ENCODE measurements at places on chromosomes 13 and 19. TPM values are rescaled to one million over a fixed set of nuclear protein-coding genes. Genes with fewer than 3 reads are reported as not detected.
A peak's percentile ranks its signal among the peaks of the same experiment; 100 is the strongest.

DNA sequence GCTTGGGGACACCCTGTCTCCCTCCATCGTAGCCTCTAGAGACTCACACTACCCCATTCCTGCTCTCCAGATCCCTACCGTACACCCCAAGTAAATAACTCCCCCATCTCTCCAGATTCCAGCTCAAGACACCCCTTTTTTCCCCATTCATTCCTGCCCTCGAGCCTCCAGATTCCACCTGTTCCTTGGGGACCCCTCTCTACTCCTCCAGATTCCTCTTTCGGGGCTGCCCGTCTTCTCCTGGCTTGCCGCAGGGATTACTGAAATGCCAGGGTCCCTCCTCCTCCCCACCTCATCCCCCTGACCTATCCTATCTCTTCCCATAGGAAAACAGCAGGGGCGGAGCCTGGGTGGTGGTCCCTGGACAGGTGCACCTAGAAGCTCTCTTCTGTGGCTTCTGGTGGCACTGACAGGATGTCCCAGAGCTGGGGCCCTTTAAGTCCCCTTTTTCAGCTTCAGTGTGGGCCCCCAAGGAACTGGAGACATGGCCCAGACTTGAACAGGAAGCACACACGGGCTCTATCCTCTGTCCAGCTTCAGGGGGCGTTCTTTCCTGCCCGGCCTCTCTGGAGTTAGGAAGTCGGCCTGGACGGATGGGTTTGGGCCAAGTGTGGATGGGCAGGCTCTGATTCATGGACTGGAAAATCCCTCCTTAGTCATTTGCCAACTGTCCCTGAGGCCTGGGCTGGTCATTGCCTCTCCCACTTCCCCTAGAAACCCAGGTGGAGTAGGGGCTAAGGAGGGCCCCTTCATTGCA, 1.2 kb downstream of the ZSWIM4 start:
- peak; percentile 92 for DNase-seq

GRCh38 chr19:2942928-2943640, 1.7 kb downstream of the ZNF77 start:
- DNase-seq, result no peak

GRCh38 chr13:32086366-32086765, 54.8 kb downstream of the FRY start:
- no peak for DNase-seq

IPO5 gene
- total RNA-seq, result 141 TPM

OR7A10 gene
- total RNA-seq, result not detected

FUT6 gene
- total RNA-seq, result not detected

LGI4 gene
- 31.6 TPM for total RNA-seq

LYL1 gene
- 13.0 TPM for total RNA-seq

FGF14 gene
- 1.6 TPM for total RNA-seq

GRCh38 chr13:89695343-89696257, 1651.9 kb upstream of the MIR17HG start:
- DNase-seq, result no peak

DNA sequence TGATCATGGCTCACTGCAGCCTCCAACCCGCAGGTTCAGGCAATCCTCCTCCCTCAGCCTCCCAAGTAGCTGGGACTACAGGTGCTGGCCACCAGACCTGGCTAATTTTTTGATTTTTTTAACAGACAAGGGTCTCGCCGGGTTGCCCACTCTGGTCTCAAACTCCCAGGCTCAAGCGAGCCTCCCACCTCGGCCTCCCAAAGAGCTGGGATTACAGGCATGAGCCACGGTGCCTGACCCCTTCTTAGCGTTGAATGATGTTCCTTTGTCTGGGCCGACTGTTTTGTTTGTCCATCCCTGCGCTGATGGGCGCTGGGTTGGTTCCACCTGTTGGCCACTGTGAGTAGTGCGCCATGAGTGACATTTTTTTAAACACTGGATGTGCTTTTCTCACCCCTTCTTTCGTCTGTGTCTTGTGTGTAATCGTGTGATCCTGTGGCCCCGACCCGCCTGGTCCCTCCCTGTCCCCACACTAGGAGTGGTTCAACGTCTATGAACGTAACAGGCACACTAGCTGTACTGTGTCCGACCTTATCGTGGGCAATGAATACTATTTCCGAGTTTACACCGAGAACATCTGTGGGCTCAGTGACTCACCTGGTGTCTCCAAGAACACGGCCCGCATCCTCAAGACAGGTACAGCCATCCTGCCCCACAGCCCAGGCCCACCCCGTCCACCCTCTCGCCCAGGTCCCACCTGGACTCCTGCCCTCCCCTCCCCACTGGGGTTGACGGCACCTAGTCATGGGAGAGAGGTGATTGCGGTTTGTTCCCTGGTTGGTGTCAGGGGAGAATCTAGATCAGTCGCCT, 15.0 kb upstream of the EMC10 start:
- DNase-seq, result no peak

- peak; percentile 75 for DNase-seq
Measured at GRCh38 chr19:57664269-57665127, 4.2 kb upstream of the ZSCAN4 start.

DNA sequence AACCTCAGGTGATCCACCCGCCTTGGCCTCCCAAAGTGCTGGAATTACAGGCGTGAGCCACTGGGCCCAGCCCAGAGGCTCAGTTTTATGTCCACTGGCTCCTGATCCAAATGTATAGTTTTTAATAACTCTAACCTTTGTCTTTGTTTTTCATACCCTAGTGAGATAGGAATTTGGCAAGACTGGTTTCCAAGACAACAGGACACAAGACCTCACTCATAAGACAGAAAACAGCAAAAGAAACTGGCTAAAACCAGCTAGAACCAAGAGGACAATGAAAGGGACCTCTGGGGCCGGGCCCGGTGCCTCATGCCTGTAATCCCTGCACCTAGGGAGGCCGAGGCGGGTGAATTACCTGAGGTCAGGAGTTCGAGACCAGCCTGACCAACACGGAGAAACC, 27.6 kb downstream of the CPT1C start:
- no peak for DNase-seq

- no peak for DNase-seq
Measured at GRCh38 chr13:66128692-66129269, 1101.4 kb downstream of the PCDH9 start.

DNA sequence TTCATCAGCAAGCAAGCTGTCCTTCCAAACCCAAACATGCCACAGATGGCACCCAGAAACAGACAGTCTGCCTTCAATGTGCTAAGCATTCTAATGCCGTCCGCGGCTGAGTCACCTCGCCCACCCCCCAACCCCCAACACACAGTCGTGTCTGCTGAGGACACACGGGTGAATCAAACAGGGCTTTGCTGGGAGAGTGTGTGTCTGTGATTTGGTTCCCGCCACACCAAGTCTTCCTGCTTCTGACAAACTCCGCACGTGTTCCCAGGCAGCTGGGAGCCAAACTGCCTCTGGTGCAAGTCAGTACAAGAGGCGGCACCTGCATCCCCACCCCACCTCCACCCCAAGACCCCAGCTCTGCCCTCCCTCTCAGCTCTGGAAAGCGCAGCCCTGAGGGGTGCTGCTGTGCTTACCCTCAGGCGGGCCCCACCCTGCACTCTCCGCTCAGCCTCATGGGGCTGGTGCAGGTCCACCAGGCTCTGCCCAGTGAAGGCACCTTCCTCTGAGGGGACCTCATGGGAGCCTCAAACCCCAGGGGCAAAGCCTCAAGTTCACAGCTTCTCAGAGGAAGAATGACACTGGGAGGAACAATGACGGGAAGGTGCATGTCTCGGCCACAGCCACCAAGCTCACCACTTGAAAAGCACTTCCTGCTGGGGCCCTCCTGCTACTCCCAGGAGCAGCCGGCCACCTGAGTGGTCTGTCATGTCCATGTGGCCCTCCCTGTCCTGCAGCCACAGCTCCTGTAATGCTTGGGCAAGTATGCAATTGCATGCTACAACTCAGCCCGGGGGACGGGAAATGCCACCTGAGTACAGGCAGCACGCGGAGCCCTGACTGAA, 15.0 kb upstream of the SLC35E1 start:
- no peak for DNase-seq

DNA sequence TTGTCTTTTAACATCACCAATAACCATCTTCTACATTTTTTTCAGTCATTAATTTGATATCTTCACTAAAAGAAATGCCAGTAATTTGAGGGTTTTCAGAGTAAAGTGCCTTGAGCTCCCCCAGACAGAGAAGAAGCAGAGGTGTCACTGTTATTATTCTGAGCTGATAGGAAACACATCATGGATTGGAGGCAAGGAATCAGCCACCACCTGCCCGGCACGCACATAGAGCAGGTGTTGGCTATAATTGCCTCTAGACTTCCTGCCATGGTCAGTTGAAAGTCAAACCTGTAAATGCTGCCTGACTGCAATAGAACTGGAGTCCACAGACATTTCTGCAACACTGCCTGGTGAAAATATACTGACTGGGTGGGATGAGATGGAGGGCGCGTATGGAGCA, 776.6 kb downstream of the UQCRFS1 start:
- DNase-seq, result no peak

- no peak for DNase-seq
Measured at GRCh38 chr13:67042556-67042955, 187.6 kb downstream of the PCDH9 start.

CEACAM16 gene
- not detected for total RNA-seq

DNA sequence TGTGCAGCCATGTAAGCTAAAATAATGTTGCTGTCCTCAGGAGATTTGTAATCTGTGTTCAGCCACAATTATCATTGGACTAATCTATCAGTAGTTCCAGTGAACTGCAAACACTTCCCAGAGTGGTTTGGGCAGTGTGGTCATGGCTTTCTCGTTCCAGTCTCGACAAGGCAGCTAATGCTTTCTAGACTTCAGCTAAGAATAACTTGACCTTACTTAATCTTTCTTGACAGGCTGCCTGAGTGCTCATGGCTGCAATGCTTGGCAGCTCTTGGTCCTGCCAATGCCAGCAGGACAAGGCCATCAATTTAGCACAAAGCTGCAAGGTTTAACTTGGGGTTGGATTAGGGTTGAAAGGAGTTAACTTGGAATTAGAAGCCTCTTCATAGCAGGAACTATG, 32.8 kb downstream of the ATP12A start:
- no peak for DNase-seq

DNA sequence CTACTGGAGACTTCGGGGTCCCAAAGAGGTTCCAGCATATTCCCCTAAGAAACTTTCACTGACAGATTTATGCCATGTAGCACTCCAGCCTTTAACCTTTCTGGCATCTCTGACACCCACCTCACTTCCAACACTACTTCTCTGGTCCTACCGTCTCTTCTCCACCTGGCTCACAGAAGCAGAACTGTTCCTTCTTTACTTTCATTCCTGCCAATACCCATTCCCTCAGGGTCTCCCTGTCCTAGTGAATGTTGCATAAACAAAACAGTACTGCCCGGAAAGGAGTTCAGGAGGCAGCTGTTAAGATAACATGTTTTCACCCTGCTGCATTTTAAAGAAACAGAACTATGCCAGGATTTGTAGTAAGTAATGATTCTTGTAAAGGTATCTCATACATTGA, 136.0 kb upstream of the MIR17HG start:
- no peak for DNase-seq

DNA sequence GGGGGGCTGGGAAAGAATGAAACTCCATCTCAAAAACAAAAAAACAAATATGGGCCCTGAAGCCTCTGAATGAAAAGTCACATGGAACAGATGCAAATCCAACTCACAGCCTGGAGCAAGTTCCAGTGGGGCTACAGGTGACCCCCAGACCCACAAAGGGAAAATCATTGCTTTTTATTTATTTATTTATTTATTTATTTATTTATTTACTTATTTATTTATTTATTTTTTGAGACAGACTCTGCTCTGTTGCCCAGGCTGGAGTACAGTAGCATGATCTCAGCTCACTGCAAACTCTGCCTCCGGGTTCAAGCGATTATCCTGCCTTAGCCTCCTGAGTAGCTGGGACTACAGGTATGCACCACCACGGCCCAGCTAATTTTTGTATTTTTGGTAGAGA, 13.3 kb upstream of the CCL25 start:
- no peak for DNase-seq

DMKN gene
- total RNA-seq, result 15.8 TPM

DNA sequence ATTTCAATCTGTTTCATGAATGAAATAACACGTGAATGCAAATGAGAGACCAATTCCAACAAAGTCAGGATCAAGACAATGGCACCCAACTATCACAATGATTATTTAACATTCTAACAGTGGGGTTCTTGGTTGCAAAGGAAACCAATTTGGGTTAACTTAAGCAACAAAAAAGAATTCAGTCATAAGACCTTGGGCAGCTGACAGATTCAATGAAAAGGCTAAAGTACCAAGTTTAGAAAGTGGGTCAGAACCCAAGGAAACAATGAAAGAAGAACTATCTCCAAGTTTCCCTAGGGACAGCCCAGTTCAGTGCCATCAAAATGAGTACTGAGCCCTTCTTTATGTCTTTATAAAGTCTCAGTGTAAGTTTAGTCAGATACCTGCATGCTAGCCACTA, 17.5 kb upstream of the SIGLEC14 start:
- DNase-seq, result no peak

DNA sequence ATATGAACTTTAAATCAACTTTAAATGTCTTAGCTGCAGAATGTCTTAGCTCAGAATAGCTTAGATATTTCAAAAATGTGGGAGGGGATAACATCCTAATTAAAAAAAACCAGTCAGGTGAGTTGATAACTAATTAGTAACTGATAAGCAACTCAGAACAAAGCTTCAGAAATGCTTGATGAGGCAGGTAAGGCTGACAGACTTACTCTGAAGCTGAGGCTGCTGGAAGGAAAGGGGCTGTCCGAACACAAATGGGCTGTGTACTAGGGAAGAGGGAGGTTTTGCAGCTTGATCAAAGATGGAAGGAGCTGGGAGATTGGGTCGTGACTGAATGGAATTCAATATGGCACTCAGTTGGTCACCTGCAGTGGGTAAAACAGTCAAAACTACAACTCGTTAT, 91.2 kb upstream of the FBXL3 start:
- DNase-seq, result no peak

DNA sequence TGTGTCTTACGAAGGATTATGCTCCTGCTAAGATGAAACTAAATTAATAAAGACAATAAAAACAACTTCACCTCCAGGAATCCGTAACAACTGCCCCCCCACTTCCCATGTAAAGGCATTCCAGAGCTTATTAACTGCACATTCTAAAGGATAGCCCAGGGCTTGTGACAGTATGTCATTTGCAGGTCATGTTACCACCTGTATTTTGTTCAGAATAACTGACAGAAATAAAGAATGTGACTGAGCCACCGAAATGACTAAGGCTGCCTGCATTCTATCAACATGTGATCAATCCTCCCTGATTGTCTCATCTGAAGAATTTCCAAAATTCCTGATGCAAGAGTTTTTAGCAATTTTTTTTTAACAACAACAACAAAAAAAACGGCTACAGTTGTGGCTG, 117.2 kb downstream of the MIPEP start:
- DNase-seq, result no peak

GRCh38 chr19:27746691-27747380, 1466.1 kb downstream of the UQCRFS1 start:
- DNase-seq, result peak; percentile 62

ANGPTL8 gene
- not detected for total RNA-seq

Data from sigmoid colon (tissue), 7 donors.